ENCODE measurements at places on chromosomes 6 and 20.

DNA sequence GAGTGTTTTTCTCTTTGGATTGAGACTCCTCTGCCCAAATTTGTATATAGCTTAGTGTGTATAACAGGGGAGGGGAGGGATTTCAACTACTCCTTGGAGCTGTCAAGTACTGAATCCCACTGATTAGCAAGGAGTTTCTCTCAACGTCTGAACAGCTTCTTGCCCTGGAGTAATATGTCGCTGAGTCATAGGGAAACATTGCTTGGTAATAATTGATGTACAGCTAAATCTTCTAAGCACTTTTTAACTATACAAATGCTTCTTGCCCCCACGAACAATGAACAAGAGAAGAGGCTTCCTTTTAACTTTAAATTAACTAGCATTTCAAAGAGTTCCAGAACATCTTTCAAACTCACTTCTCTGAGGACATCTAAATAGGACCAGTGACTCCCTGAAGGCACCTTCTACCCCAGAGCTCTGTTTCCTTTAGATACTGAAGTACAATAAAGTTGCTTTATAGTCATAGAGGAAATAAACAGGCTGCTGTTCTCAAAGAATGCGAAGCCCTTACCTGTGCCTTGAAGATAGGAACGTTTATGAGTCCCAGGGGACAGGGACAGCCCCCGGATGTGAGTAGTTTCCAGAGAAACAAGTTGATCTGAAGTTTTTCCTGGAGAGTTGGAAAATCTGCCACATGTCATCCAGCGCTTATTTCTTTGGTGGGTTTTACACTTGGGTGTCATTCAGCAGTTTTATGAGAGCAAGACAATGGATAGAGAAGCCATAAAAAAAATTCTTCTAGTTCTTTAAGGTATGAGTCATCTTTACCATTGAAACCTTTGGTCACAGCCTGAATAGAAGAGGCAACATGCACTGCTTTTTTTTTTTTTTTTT, 462.5 kb upstream of the BTBD3 start:
- no peak for DNase-seq

DNA sequence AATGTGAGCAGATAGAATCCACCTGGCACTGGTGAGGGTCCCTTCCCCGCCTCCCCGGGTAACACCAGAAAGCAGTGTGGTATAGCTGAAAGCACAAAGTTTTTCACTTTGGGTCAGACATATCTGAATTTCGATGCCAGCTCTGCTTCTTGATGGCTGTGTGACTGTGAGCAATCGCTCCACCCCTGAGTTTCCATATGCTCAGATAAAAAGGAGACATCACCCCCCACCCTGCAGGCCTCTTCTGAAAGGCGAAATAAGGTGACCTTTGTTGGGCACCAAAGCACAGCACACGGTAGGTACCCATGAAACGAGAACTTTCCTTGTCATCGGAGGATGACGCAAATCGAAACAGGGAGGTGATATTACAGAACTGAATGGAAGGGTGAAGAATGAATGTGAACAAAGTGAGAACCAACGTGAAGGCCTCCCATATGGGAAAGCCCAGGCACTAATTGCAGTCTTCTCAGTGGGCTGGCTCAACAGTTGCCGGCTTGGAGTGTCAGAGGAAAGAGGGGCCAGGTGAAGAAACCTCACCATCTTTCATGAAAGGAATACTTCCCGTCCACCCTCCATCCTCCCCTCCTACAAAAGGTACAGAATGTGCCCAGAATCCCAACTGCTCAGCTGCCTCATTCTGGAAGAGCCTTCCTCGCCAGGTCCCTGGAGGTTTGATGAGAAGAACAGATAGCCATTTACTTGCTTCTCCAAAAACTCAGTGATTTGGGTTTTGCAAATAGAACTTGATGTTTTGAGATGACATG, 61.8 kb downstream of the NFATC2 start:
- no peak for DNase-seq

GRCh38 chr6:108541843-108542759, 18.6 kb upstream of the FOXO3 start:
- DNase-seq = peak; percentile 43

DNA sequence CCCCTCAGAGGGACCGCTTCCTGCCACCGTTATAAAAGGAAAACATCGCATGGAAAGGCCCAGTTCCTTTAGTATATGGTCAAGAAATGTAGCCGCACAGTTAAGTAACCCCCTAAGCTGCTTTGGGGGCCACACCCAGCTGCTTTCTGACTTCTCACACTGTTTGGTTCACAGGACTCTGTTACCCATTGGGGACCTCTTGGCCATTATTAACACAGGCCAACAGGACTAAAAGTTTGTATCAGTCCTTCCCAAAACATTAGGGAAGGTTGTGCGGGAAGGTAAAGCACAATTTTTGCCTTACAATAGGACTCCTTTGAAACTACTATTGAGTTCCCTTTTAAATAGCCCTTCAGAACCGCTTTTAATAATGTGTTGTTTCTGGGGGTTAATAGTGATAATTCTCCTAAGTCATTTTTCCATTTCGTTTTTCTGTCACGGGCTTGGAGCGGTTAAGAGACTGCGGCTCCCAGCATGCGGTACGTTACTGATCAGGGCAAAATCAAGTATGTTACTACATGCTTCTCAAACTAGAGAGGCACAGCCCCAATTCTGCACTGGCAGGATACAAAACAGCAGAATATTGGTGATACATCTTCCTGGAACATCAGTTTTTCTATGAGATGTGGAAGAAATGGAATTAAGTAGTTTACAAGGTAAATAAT, 668 bp upstream of the RPP40 start:
- no peak for DNase-seq

DNA sequence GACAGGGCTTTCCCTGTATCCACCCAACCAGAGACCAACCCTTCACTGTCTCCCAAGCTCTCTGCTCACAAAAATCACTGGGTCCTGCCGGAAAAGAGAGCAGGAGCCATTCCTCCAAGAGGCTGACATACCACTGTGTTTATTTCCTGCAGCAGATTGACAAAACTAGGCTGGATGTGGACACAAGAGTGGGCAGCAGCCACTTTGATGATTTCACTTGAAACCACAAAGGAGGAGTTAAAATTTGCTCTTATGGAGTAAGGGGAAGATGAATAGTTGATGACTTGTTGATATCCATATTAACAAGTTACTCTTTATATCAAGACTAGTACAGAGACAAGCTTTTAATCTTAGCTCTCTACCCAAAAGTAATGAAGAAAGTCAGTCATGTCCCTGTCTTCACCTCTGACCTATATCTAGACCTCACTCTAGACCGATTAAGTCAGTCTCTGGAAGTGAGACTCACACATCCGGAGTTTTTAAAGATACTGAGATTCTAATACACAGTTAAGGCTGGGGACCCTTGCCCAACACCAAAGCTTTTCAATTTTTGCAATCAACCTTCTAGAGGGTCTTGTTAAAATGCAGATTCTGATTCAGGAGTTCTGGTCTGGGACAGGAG, 73.8 kb downstream of the SCML4 start:
- DNase-seq = no peak

DNA sequence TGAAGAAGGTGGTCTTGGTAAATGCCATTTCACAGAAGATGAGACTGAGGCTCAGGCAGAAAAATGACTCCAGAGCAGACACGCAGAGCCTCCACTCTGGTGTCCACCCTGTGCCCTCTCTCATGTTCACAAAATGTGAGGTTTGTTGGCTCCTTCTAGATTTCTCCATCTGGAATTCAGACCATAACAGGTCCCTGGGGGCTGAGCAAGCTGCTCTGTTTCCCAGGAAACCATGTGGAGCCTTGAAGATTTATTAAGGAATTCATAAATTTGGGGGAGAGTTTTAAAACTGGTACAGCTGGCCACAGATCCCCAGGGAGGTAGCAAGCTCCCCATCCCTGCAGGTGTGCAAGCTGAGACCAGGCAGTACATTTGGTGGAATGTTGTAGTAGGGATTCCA, 38.8 kb upstream of the SIRPA start:
- no peak for DNase-seq

GRCh38 chr6:158322400-158322723, 10.1 kb downstream of the TULP4 start:
- no peak for DNase-seq

GRCh38 chr6:78781001-78781400, 86.3 kb upstream of the IRAK1BP1 start:
- no peak for DNase-seq

- DNase-seq = no peak
Measured at GRCh38 chr6:11975353-11975977, 36.6 kb upstream of the HIVEP1 start.

GRCh38 chr6:154276810-154277628, 79.6 kb downstream of the IPCEF1 start:
- no peak for DNase-seq

GRCh38 chr6:31403283-31404060, at the start of gene MICA:
Gene MICA, plus strand, starts transcription at chr6:31403595. Its CDS starts 38 bp downstream, at chr6:31403633.
- DNase-seq = peak; percentile 29

- DNase-seq = no peak
Measured at GRCh38 chr6:131519670-131520436, 53.2 kb upstream of the ARG1 start.

DNA sequence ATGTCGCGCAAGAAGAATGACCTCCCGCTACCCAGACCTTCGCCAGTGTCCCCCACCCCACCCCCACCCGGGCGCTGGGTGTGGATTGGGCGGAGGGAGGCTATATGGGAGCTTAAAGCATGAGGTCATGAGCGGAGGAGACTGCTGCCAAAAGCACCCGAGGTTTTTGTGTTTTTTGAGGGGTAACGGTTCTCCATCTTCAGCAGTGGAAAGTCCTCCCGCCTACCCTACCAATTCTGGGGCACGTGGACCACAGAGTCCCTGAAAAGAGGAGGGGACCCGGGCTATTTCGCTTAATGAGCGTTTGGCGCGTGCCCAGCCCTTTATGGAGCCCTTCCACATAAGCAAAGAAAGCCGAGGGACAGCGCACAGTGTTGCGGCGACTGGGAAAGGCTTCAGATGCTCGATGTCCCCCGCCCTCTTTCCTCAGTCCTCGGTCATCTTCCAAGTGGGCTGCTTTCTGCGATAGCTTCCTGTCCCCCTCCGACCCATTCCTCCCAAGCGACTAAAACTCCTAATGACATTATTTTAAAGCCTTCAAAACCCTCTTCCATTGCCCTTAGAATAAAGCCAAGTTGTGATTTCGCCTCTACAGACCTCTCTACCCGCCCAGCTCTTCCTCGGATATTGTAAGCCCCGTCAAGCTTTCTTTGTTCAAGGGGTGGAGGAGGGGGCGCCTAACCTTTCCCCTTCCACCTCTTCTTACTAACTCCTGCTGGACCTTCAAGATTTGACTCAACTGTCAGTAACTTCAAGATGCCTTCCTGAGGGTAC, 2.1 kb upstream of the TRERF1 start:
- DNase-seq = no peak

All from NCI-H1930 (cell line).